ENCODE measurements at places on chromosomes 3 and 15. TPM values are rescaled to one million over a fixed set of nuclear protein-coding genes. Genes with fewer than 3 reads are reported as not detected.

Gene RRP9
- polyA plus RNA-seq = 21.8 TPM

DNA sequence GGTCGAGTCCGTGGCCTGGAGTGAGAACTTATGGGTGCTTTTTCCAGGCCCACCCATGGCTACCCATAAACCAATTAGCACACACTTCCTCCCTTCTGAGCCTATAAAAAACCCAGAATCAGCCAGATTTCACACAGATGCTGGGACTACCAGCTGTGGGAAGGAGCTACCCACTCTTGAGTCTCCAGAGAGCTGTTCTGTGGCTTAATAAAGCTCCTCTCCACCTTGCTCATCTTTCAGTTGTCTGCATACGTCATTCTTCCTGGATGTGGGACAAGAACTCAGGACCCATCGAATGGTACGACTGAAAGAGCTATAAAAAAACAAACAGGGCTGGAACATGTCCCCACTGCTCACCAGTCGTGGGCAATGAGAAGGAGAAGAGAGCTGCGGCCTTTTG lies 555.4 kb upstream of the CCDC54 start:
- no peaks in the 10 kb centered on the region for H3K27me3 ChIP-seq
- no peak for DNase-seq
- no peaks in the 10 kb centered on the region for H3K4me1 ChIP-seq
- H3K4me3 ChIP-seq = no peak overlapping the region
- no peak overlapping the region for H3K27ac ChIP-seq
- no peaks in the 10 kb centered on the region for H3K36me3 ChIP-seq

DNA sequence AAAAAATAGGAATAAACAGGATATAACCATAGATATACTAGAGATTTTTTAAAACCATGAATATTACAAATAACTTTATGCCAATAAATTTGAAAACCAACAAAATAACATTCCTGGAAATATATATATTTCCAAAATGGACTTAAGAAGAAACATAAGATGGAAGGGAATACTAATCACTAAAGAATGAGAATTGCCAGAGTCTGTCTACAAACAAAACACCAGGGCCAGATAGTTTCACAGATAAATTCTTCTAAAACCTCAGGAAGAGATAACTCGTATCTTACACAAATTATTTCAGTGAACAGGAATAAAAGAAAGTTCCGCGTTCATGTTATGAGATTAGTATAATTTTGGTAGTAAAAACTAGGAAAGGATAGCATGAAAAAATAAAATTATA lies 107.3 kb downstream of the HERC1 start:
- no peaks in the 10 kb centered on the region for H3K4me1 ChIP-seq
- H3K27me3 ChIP-seq = no peaks in the 10 kb centered on the region
- H3K4me3 ChIP-seq = no peak overlapping the region
- H3K36me3 ChIP-seq = peaks cover 5% of the 10 kb centered on the region
- no peak for DNase-seq

Gene A4GNT
- polyA plus RNA-seq = not detected

DNA sequence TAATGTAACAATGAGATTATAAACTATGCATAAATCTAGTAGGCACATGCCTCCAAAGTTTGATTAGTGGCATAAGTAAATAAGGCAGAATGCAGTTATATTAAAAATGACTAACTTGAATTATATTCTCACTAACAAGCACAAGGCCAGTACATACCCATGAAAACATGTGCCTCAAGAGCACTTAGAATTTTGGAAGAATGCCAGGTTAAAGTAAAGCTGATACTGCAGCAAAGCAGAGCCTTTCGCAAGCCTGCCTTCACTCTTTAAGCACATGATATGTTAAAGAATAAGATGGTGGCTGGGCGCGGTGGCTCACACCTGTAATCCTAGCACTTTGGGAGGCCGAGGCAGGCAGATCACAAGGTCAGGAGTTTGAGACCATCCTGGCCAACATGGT lies 49.0 kb downstream of the KBTBD12 start:
- peaks cover 13% of the 10 kb centered on the region for H3K4me1 ChIP-seq
- no peaks in the 10 kb centered on the region for H3K36me3 ChIP-seq
- no peaks in the 10 kb centered on the region for H3K27me3 ChIP-seq
- DNase-seq = no peak
- H3K27ac ChIP-seq = no peak overlapping the region

- no peaks in the 10 kb centered on the region for H3K36me3 ChIP-seq
- no peak for DNase-seq
- no peak overlapping the region for H3K4me3 ChIP-seq
- no peaks in the 10 kb centered on the region for H3K4me1 ChIP-seq
Observed at GRCh38 chr3:106945435-106945834, 431.8 kb upstream of the CCDC54 start.

- H3K36me3 ChIP-seq = no peaks in the 10 kb centered on the region
- H3K4me1 ChIP-seq = peaks cover 17% of the 10 kb centered on the region
- DNase-seq = no peak
- H3K27me3 ChIP-seq = no peaks in the 10 kb centered on the region
- no peak overlapping the region for H3K27ac ChIP-seq
Observed at GRCh38 chr3:189688262-189688661, 57.1 kb downstream of the TP63 start.

GRCh38 chr15:29008846-29009245 lies 123.1 kb downstream of the APBA2 start:
- no peak overlapping the region for H3K27ac ChIP-seq
- H3K4me1 ChIP-seq = no peaks in the 10 kb centered on the region
- no peaks in the 10 kb centered on the region for H3K36me3 ChIP-seq
- H3K4me3 ChIP-seq = no peak overlapping the region
- DNase-seq = no peak

Gene RAD54L2
- 6.7 TPM for polyA plus RNA-seq

Gene BTLA
- 0.08 TPM for polyA plus RNA-seq

GRCh38 chr3:124730941-124731297 lies 667 bp downstream of the UMPS start:
- DNase-seq = no peak
- peaks cover 13% of the 10 kb centered on the region for H3K36me3 ChIP-seq
- peak overlapping the region; percentile 97 for H3K27ac ChIP-seq
- H3K4me1 ChIP-seq = peaks cover 22% of the 10 kb centered on the region
- H3K27me3 ChIP-seq = peaks cover 3% of the 10 kb centered on the region
- H3K4me3 ChIP-seq = peak overlapping the region; percentile 94

DNA sequence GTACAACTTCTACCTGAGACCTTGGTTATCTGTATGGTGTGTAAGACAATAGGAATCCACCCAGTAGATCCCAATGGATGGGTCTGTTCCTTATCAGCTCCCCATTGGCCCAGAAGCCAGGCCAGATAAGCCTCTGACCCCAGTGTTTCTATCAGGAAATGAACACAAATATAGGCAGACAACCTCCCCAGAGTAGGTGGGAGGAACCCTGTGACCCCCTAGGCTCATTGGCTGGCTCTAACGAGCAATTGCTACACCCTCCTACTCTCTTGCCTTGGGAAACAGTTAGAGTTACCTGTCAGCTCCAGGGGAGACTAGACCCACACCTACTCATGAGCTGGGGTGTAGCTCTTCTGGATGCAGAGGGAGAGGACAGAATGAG lies 299.9 kb downstream of the UACA start:
- no peak for DNase-seq
- no peaks in the 10 kb centered on the region for H3K4me1 ChIP-seq
- H3K36me3 ChIP-seq = no peaks in the 10 kb centered on the region
- H3K27ac ChIP-seq = no peak overlapping the region
- no peak overlapping the region for H3K4me3 ChIP-seq
- peaks cover 66% of the 10 kb centered on the region for H3K27me3 ChIP-seq

GRCh38 chr3:13552857-13553652 lies 4.1 kb downstream of the FBLN2 start:
- H3K36me3 ChIP-seq = no peaks in the 10 kb centered on the region
- no peak for DNase-seq
- no peak overlapping the region for H3K4me3 ChIP-seq
- H3K4me1 ChIP-seq = peaks cover 7% of the 10 kb centered on the region
- peaks cover 17% of the 10 kb centered on the region for H3K27me3 ChIP-seq
- H3K27ac ChIP-seq = no peak overlapping the region

GRCh38 chr3:64422192-64422591 lies 196.9 kb upstream of the PRICKLE2 start:
- no peak for DNase-seq
- no peak overlapping the region for H3K27ac ChIP-seq
- H3K4me3 ChIP-seq = no peak overlapping the region
- H3K36me3 ChIP-seq = no peaks in the 10 kb centered on the region
- peaks cover 13% of the 10 kb centered on the region for H3K4me1 ChIP-seq

Gene HRG
- polyA plus RNA-seq = 0.03 TPM

DNA sequence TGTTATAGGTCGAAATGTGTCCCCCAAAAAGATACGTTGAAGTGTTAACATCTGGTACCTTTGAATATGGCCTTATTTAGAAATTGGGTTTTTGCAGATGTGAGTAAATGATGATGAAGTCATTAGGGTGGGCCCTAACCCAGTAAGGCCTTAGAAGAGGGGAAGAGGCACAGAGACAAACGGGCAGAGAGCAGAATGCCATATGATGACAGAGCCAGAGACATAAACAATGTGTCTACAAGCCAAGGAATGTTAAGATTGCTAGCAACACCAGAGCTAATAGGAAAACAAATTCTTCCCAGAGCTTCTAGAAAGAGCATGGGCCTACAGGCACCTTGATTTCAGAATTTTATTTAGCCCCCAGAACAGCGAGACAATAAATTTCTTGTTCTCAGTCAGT lies 693.1 kb upstream of the NECTIN3 start:
- no peak for DNase-seq
- no peaks in the 10 kb centered on the region for H3K4me1 ChIP-seq
- no peaks in the 10 kb centered on the region for H3K27me3 ChIP-seq
- H3K4me3 ChIP-seq = no peak overlapping the region
- no peak overlapping the region for H3K27ac ChIP-seq

DNA sequence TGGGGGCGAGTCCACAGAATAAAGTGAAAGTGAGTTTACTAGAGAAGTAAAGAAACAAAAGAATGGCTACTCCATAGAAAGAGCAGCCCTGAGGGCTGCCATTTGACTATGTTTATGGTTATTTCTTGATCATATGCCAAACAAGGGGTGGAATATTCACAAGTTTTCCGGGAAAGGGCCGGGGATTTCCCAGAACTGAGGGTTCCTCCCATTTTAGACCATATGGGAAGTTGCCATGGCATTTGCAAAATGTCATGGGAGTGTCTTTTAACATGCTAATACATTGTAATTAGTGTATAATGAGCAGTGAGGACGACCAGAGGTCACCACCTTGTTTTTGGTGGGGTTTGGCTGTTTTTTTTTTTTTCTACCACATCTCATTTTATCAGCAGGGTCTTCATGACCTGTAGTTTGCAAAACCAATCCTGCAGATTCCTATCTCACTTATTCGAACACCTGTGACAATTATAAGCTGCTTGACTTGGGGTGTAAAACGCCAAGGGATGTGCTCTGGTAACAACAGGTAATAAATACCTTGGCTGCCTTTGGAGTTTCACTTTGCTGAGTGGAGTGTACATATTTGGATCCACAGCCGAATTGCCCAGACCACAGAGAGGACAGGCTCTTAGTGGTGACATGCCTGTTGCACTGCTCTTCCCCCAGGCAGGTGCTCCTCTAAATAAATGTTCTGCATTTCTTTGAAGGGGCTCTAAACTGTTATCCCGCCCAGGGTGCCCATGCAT lies 43.6 kb downstream of the C2CD4B start:
- peaks cover 17% of the 10 kb centered on the region for H3K4me1 ChIP-seq
- no peak for DNase-seq

Gene COL7A1
- polyA plus RNA-seq = 59.4 TPM

DNA sequence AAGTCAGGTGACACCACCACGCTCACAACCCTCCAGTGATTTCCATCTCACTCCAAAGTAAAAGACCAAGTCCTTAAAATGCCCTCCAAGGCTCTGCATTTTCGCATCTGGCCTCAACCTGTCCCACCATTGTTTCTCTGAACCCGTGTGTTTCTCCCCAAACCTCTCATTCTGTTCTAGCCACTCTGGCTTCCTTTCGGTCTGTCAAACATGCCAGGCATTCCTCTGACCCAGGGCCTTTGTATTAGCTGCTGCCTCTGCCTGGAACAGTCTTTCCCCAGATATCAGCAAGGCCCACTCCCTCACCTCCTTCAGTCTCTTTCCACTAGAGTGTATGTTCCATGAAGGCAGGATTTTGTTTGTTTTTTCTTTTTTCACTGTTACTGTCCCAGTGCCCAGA lies 16.0 kb downstream of the MAP2K5 start:
- no peak for DNase-seq
- no peaks in the 10 kb centered on the region for H3K4me1 ChIP-seq
- no peak overlapping the region for H3K4me3 ChIP-seq
- H3K36me3 ChIP-seq = peaks cover 4% of the 10 kb centered on the region

GRCh38 chr15:39622660-39623516 lies 42.0 kb downstream of the THBS1 start:
- no peak overlapping the region for H3K27ac ChIP-seq
- H3K36me3 ChIP-seq = no peaks in the 10 kb centered on the region
- no peaks in the 10 kb centered on the region for H3K27me3 ChIP-seq
- H3K4me1 ChIP-seq = peaks cover 30% of the 10 kb centered on the region

Gene AGTR1
- not detected for polyA plus RNA-seq

DNA sequence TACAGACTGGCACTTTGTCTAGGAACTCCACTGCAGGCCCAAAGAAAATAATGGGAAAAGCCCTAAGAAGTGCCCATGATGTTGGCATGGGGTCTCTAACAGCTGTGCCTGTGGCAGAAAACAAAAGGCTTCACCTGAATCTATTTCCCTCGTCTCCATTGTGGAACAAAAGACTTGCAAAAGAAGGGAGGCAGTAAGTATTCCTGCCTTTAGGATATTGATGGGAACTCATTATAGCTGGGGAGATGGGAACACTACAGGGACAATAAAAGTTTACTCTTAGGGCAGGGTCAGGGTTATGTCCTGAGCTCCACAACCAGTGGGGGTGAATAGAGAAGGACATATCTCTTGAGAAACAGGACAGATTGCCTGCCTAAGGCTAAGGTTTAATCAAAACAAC lies 930.6 kb upstream of the EPHA6 start:
- DNase-seq = no peak
- no peaks in the 10 kb centered on the region for H3K4me1 ChIP-seq
- no peaks in the 10 kb centered on the region for H3K36me3 ChIP-seq
- H3K27me3 ChIP-seq = no peaks in the 10 kb centered on the region

DNA sequence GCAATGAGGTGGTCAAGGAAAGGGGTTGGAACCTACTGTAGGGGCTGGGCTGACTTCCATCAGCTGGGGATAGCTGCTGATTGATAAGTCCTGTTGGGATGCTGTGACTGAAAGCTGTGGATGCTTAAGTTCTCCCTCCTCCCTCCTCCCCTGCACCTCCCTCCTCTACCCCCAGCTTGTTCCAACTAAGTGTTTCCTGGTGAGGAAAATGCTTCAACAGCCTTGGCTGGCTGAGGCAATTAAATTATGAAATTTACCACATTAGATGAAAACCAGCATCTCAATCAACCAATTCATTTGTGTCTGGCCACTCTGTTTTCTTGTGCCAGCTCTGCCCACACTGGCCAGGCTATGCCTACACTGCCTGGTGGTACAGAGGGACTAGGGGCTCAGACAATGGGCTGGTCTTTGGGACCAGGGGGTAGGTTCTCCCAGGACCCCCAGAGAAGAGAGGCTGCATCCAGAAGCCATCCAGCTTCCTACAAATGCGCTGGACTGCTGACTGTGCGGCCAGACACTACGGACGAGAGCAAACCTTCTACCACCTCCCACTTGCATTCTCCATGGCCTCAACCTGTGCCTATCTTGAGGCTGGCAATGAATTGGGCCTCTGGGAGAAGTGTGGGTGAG lies 2.5 kb downstream of the KLHL25 start:
- H3K27ac ChIP-seq = no peak overlapping the region
- no peaks in the 10 kb centered on the region for H3K36me3 ChIP-seq
- H3K27me3 ChIP-seq = no peaks in the 10 kb centered on the region
- H3K4me1 ChIP-seq = peaks cover 24% of the 10 kb centered on the region
- H3K4me3 ChIP-seq = no peak overlapping the region
